Hematopoietic multipotent progenitor cell treated with erythropoietin and hydrocortisone succinate and interleukin-3 and kit ligand, for 17 days (in vitro differentiated cells): ENCODE measurements at places on chromosomes 6 and 20.

GRCh38 chr6:26232940-26233648 is 131.9 kb upstream of the BTN3A2 start:
- DNase-seq: no peak

- no peak for DNase-seq
Observed at GRCh38 chr6:118559659-118560058, 11.6 kb downstream of the PLN start.

DNA sequence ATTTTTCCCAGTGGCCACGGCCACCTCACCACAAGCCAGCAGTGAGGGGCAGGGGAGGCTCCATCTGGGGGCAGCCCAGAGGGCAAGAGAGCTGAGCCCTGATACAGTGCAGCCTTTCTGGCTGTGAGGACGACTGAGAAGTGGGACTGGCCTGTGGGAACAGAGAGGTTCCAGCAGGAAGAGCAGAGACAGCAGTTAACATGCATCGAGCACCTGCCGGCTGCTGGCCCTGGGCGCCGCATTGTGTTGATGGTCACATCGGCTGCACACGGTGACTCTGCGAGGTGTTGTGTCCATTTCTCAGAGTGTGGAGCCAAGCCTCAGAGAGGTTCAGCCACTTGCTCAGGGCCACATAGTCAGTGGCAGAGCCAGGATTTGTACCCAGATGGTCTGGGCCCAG is 9.8 kb downstream of the FOXS1 start:
- no peak for DNase-seq

DNA sequence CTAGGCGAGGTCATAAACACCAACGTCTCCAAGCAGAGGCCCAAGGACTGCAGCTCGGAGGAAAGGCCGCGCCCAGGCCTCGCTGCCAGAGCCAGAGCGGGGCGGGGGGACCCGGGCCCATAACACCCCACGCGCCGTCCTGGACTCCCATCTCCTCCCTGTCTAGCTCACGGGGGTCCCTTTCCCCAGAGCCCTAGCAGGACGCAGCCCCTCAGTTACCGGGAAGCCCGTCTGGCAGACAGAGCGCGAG is 44.9 kb downstream of the MDFI start:
- no peak for DNase-seq

DNA sequence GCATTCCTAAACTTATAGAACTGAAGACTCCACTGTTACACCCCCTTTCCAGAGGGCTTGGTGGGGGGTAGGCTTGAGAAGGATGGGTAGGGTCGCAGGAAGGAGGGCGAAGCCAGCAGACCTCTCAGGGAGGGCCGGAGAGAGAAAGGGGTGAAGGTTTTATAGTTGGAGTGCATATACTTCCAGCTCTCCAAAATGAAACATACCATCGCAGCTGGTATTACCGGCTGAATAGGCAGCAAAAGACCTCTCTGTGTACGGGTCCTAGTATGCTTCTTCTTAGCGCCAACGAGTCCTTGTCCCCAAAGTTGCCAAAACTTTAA is 1.0 kb upstream of the VGLL2 start:
- no peak for DNase-seq

- no peak for DNase-seq
Observed at GRCh38 chr6:13400772-13401171, 72.4 kb upstream of the TBC1D7 start.
